ENCODE measurements at places on chromosomes 7 and 10. TPM values are rescaled to one million over a fixed set of nuclear protein-coding genes. Genes with fewer than 3 reads are reported as not detected.

CYP3A5 gene
- not detected for total RNA-seq

UBN2 gene
- 14.4 TPM for total RNA-seq

PLPP4 gene
- total RNA-seq, result not detected

RGR gene
- 0.19 TPM for total RNA-seq

JMJD1C gene
- 34.6 TPM for total RNA-seq

CNPY1 gene
- not detected for total RNA-seq

HOXA13 gene
- total RNA-seq, result not detected

FRMPD2 gene
- 0.38 TPM for total RNA-seq

OPN4 gene
- 0.25 TPM for total RNA-seq

BAMBI gene
- total RNA-seq, result 15.4 TPM

SEMA3E gene
- total RNA-seq, result 0.27 TPM

NPFFR1 gene
- not detected for total RNA-seq

ITPRID1 gene
- not detected for total RNA-seq

PNLIPRP1 gene
- not detected for total RNA-seq

SDK1 gene
- 1.3 TPM for total RNA-seq

ZPBP gene
- not detected for total RNA-seq

SH2B2 gene
- total RNA-seq, result 1.0 TPM

CLCN1 gene
- not detected for total RNA-seq

PON1 gene
- total RNA-seq, result not detected

AGR2 gene
- total RNA-seq, result not detected

EMX2 gene
- 0.25 TPM for total RNA-seq

TNKS2 gene
- total RNA-seq, result 13.8 TPM
